Activated T-cell treated with anti-CD3 and anti-CD28 coated beads for 4 hours (primary cell): ENCODE measurements at places on chromosomes 3 and 15.

- DNase-seq = no peak
Measured at GRCh38 chr15:55630858-55631257, 42.7 kb upstream of the PYGO1 start.

DNA sequence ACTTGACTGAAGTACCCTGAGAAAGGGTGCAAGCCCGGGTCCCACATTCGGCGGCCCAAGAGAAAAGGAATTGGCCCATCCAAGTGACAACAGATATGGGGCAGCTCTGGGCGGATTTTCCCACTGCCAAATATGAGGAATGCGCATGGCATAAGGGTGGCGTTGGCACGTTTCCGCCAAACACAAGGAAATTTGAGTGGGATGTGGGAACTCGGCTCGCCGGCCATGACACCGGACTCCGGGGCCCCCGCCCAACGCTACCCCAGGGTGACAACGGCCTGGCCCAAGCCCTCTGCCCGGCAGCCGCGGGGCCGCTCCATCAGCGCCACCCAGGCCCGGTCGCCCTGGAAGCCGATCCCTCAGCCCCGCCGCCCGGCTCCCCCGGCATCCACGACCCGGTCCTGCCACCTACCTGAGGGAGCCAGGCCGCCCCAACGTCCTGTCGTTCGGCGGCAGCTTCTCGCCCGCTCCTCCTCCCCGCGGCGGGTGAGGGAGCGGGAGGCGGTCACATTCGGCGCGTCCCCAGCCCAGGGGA lies 449 bp downstream of the RAF1 start:
- DNase-seq = no peak

DNA sequence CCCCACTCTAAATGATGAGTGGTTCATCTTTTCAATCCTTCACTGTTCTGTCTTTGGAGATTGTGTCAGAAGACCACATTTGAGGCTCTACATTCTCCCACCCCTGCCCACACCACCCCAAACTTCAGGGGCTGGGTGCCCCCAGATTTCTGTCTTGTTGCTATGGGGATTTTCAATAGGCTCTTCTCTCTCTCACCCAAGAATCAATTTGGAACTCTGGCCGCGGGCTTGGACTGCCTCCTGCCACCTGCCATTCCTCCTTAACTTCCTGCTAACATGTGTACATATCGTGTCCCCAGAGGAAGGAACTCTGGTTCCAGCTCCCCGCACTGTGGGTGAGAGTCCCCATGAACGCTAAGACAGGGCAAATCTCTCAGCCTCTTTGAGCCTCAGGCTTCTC lies 67.4 kb upstream of the LARS2 start:
- no peak for DNase-seq

DNA sequence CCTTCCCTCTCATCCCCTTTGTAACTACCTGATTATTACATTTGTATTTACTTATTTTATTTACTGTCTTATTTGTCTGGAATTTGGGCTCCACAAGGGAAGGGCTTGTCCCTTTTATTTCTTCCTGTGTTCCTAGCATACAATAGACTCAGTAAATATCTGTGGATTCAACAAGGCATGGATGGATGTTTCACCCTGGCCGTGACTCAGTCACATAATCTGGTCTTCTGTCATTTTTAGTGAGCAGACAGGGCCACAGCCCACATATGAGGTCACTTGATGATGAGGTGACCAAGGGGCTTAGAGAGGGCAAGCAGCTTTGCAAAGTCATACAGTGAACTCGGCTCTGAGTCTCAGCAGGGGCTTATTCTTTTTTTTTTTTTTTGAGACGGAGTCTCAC lies 7.8 kb upstream of the DAG1 start:
- no peak for DNase-seq

DNA sequence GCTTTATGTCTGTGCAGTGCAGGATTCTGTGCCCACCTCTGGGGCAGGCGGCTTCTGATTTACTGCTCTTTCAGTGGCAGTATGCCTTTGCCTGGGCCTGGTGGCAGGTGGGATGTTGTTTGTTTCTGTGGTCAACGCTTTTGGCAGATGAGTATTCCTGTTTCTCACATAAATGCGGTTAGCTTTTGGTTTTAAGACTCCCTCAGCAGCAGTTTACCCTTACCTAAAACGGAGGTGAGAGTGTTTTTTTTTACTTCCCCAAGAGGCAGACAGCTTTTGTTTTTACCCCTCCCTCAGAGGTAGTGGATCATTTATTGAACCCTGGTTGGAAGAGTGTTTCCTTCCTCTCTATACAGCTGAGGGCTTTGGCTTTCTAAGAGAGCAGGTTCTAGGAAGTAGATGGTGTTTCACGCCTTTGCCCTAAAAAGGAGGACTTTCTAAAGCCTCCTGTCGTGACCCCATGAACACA lies 134.1 kb upstream of the PLSCR5 start:
- DNase-seq = no peak

- no peak for DNase-seq
Measured at GRCh38 chr3:12926660-12927059, 85.3 kb upstream of the RPL32 start.

DNA sequence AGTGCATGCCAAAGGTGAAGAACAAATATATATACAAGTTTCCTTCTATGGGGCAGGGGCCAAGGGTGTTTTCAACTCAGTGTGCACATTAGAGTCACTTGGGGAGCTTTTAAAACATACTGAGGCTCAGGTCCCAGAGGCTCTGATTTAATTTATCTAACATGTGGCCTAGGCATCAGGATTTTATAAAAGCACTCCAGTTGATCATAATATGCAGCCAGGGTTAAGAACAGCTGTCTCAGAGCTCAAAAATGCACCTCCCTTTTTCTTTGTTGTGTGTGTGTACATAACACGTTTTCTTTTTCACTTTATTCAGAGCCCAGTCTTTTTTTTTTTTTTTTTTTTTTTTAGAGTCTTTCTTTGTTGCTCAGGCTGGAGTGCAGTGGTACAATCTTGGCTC lies 57.9 kb upstream of the SETD2 start:
- DNase-seq = no peak

GRCh38 chr3:126528419-126528799 lies 4.5 kb downstream of the CHST13 start:
- DNase-seq = no peak

DNA sequence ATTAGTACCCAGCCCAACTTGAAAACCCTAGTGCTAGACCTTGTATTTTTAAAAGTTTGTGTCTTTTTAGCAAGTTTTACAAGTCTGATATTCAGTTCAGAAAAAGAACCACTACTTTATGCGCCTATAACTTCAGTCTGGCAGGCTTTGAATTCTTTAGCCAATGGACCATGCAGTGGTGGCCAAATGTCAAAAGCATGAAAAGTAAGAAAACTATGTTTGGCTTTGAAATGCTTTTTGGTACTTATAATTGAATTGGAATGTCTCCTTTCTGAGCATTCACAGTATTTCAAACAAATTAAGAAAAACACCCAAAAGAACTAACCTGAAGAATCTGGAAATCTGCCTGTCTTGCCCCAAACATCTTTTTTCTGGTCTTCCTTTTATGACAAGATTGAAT lies 12.8 kb downstream of the WDR48 start:
- no peak for DNase-seq

DNA sequence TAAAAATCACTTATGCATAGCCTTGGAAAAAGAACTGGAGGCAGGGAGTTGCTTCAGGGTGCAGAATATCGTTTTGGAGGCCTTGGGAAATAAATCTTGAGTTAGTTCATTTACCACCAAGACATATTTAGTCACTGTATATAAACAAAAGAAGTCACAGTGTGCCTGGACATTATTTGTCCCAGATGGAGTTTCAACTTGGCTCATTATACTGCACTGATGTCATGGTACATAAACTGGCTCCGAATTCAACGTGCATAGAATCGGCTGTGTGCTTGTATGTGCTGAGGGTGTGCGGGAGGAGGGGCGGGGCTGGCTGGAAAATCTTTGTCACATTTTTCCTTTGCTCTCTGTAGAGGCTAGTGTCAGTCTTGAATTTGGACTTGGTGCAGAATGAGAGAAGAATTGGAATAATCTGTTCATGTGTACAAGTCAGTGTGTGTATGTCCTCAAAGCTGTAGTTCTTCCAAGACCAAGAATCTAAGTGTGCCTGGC lies 86.6 kb downstream of the FNDC3B start:
- no peak for DNase-seq

GRCh38 chr3:69869643-69870042 lies 129.9 kb upstream of the SAMMSON start:
- no peak for DNase-seq

DNA sequence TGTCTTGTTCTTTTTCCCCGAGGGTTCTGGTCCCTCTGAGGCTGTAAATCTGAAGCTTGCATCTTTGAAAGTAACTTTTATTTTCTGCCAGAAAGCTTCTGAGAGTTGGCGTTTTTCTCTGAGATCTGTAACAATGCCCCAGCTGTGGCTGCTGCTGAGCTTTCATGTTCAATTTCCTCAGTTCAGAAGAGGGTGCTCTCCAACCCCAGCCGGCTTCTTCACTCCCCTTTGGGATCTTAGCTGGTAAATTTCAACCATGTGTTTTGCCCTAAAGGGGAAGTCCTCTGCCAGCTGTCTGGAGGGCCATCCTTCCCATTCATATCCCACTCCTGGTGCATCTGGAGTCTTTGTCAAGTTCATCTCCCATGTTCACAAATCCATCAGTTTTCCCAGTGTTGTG lies 18.3 kb upstream of the CFAP100 start:
- DNase-seq = no peak

GRCh38 chr3:66603151-66603611 lies 102.4 kb upstream of the LRIG1 start:
- DNase-seq = no peak
